GM23338 (cell line): ENCODE measurements at places on chromosomes 4 and X.

- peak; percentile 90 for DNase-seq
These were observed 201.9 kb upstream of the AGTR2 start for GRCh38 chrX:115968436-115969252.

- DNase-seq, result no peak
These were observed 6.9 kb upstream of the MCUB start for GRCh38 chr4:109553130-109553529.

GRCh38 chrX:140572724-140573123 lies 67.9 kb upstream of the SOX3 start:
- peak; percentile 64 for DNase-seq

DNA sequence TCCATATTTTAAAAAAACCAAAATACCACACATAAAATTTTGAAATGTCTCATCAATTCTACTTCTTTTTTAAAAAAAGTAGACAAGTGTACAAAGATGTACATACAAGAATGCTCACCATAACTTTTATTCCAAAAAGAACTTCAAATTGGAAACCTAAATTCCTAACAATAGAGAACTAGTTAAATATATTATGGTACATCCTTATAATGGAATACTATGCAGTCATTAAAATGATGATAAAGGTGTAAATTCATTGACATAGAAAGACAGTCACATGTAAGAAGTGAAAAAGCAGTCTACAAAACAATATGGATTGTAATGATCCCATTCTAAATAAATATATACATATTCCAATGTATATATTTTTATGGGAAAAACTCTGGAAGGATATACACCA lies 31.0 kb downstream of the RPS6KA3 start:
- DNase-seq, result no peak

DNA sequence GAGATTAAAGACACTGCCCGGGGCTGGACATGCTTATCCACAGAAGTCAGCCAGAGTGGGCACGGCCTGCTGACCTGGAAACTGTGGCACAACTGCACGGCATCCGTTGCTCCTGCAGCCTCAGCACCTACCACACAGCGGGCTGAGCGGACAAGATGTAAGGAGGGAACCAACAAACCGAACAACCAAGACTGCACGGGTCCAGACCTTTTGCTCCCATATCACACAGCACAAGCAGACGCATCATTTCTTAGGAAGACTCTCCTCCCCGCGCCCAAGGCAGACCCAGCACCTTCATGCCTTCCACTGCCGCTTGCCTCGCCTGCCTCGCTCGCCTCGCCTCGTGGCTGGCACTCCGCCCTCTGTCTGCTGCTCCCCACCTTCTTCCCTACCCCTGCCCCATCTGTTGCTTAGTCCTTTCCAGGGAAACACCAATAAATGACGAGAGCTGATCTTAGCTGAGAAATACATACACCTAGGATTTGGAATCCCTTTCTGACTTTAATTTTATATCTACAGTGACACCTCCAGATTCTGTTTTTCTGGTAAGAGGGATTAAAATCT lies 79.0 kb downstream of the AFAP1 start:
- peak; percentile 36 for DNase-seq

- DNase-seq, result peak; percentile 84
These were observed 206.3 kb downstream of the SLC7A11 start for GRCh38 chr4:138035781-138036258.

GRCh38 chrX:139751053-139751452 lies 43.1 kb upstream of the MCF2 start:
- DNase-seq, result peak; percentile 11

GRCh38 chr4:47855350-47855749 lies 17.5 kb upstream of the CORIN start:
- DNase-seq, result no peak

DNA sequence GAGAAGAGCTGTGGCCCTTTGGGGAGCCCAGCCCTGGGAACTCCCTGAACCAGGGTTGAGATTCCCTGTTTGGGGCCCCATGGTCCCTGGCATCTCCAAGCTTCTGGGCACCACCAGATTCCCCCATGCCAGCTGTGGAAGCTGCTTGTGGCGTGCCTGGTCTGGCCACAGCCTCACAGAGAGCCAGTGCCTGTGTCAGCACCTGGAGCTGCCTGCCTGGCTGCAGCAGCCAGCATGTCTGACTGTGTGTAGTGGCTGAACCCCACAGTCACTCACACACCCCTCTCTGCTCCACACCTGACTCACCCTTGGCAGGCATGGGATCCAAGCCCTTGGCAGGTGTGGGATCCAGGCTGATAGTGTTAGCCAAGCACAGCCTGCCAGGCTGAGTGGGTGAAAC lies 97.2 kb upstream of the GALNTL6 start:
- no peak for DNase-seq

DNA sequence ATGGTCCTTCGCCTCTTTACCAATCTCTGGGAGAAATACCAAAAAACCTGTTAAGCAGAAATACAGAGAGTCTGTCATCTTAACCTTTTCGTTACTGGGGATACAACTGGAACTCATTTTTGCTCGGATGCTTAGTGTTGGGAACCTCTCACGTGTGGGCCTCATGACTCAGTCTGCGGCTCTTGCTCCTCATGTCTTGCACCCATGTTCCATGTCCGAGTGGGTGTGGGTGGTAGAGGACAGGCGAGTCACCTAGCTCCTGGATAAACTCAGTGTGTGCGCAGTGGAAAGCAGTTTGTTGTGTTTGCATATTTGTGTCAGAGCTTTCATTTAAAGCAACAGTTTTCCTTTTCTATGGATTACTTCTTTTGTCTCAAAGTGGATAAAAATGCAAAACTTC lies 70.6 kb downstream of the TNIP2 start:
- no peak for DNase-seq

GRCh38 chrX:53321230-53321942 lies 40.0 kb upstream of the IQSEC2 start:
- peak; percentile 22 for DNase-seq

DNA sequence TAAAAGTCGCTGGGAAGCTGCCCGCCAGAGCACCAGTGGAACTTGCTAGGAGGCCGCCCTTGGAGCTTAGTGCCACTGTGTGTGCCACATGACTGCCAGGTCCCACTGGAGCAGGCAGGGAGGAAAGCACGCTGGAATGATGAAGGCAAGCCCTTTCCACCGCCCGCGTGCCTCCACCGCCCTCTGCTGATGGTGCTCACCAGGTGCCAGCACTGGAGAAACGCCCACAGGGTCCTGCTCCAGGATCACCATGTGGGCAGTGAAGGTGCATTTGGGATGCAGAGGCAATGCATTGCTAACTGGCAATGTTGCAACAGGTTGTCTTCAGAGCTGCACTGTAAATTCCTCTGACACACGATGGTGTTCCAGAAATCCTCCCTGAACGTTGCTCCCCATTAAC lies 76.3 kb downstream of the SHROOM2 start:
- DNase-seq, result no peak

- DNase-seq, result no peak
These were observed 547.5 kb upstream of the CT83 start for GRCh38 chrX:117010243-117010642.

DNA sequence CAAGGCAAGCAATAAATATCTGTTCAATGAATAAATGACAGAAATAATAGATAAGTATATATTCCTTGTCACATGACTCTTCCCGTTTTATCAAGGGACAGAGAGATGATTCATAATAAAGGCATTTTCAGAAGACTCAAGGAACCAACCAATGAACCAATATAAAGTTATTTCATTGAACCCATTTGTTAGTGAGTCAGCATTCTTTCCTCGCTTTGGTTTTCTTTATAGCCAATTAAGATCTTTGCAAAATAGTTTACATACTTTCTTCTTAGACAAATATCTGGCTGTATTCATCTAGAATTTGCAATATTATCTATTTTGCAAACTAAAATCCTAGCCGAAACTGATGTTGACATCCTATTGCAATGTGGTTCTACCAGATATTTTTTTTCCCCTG lies 269.4 kb downstream of the IL15 start:
- no peak for DNase-seq

- peak; percentile 62 for DNase-seq
These were observed 792 bp downstream of the PPID start for GRCh38 chr4:158722291-158722916.

- no peak for DNase-seq
These were observed 286.1 kb downstream of the CHIC1 start for GRCh38 chrX:73849073-73849472.

DNA sequence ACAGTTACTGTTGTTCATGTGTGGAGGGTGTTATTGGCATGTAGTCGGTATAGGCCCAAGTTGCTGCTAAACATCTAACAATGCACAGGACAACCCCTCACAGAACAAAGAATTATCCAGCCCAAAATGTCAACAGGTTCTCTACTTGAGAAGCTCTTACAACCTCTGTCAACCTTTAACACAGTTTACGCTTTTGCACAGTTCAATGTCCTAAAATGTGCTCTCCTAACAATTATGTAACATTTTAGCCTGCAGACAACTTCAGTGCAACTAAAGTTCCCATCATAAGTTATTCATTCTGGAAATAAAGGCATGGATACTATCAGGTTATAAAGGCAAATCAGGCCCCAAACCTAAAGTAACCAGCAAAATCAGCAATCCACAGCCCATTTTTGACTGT lies 66.2 kb downstream of the ASB9 start:
- no peak for DNase-seq

GRCh38 chrX:42933187-42933586 lies 155.2 kb upstream of the PPP1R2C start:
- no peak for DNase-seq

- DNase-seq, result no peak
These were observed 50.3 kb downstream of the ARHGAP10 start for GRCh38 chr4:147782087-147782781.

DNA sequence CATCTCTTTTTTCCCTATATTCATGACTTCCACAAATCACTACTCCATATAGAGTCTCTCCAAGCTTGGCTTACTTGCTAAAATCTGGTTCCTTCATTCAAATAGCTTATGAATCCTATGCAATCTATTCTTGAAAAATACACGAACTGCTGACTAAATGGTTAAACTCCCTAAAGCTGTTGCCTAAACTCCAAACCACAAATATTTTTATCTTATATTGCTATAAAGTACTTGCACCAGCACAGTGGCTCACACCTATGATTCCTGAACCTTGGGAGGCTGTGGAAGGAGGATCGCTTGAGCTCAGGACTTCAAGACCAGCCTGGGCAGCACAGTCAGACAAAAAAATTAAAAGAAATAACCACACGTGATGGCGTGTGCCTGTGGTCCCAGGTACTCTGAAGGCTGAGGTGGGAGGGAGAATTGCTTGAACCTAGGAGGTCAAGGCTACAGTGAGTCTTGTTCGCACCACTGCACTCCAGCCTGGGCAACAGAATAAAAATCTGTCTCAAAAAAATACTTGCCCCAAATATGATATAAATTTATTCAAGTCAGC lies 2.2 kb downstream of the FBXO8 start:
- no peak for DNase-seq

GRCh38 chr4:152512483-152512882 lies 23.4 kb downstream of the FBXW7 start:
- no peak for DNase-seq

GRCh38 chr4:4395849-4396627 lies 9.1 kb downstream of the NSG1 start:
- DNase-seq, result peak; percentile 55

GRCh38 chr4:7649741-7650531 lies 215.2 kb upstream of the PSAPL1 start:
- no peak for DNase-seq

DNA sequence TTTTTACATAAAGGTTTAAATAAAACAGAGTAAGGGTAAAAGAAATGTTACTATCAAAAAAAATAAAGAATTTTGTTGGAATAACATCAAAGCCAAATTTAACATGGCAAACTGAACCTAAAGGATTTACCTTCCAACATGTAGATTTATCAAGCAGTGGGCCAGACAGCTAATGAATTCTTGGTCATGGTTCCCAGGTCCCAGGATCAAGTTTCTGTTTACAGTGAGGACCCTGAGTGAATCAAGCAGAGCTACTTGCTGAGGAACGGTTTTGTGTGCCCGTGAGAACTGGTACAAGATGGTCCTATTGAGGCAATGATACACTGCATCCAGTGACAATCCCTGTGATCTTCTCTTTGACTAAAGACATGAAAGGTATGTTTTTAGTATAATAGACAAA lies 157.1 kb downstream of the CDS1 start:
- no peak for DNase-seq

GRCh38 chr4:140116442-140117104 lies 37.4 kb downstream of the MAML3 start:
- peak; percentile 28 for DNase-seq

DNA sequence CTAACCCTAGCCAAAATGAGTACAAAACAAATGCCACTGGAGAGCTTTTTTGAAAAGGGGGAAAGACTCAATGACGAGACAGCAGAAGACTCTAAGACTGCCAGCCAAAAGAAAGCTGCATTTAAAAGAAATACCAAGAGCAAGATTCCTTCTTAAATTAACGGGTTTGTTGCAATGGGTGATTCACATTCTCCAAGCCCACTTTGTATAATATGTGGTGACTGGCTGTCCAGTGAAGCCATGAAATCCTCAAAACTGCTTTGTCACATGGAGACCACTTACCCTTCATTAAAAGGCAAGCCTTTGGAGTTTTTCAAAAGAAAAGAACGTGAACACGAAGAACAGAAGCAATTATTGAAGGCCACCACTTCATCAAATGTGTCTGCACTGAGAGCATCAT lies 68.2 kb downstream of the MRPL1 start:
- no peak for DNase-seq

- no peak for DNase-seq
These were observed 382.2 kb upstream of the IGFBP7 start for GRCh38 chr4:57492251-57492878.

DNA sequence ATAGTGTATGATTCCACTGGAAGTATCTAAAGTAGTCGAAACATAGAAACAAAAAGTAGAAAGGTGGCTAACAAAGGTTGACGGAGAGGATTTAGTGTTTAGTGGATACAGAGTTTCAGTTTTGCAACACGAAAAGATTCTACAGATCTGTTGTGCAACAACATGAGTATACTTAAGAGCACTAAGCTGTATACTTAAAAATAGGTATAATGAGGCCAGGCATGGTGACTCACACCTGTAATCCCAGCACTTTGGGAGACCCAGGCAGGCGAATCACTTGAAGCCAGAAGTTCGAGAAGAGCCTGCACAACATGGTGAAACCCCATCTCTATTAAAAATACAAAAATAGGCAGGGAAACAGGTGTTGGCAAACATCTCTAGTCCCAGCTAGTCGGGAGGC lies 7.9 kb upstream of the ATRX start:
- DNase-seq, result no peak

DNA sequence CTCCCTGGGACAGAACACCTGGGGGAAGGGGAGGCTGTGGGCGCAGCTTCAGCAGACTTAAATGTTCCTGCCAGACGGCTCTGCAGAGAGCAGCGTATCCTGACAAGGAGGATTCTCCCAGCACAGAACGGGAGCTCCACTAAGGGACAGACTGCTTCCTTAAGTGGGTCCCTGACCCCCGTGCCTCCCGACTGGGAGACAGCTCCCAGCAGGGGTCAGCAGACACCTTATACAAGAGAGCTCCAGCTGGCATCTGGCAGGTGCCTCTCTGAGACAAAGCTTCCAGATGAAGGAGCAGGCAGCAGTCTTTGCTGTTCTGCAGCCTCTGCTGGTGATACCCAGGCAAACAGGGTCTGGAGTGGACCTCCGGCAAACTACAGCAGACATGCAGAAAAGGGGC lies 44.5 kb upstream of the FAAH2 start:
- DNase-seq, result no peak
